Activated gamma-delta T cell (primary cell): ENCODE measurements at places on chromosomes 13 and 19.

DNA sequence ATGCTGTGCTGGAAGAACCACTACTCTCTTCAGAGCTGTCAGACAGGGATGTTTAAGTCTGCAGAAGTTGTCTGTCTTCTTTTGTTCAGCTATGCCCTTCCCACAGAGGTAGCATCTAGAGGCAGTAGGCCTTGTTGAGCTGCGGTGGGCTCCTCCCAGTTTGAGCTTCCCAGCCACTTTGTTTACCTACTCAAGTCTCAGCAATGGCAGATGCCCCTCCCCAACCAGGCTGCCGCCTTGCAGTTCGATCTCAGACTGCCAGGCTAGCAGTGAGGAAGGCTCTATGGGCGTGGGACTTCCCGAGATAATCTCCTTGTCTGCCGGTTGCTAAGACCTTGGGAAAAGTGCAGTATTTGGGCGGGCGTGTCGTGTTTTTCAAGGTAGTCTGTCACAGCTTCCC lies 42.1 kb upstream of the UQCRFS1 start:
- DNase-seq: no peak

- no peak for DNase-seq
Observed at GRCh38 chr13:45615501-45616101, at the start of gene ERICH6B. ERICH6B (minus strand) TSS chr13:45615739; CDS start chr13:45597005, 18,734 bp downstream.

DNA sequence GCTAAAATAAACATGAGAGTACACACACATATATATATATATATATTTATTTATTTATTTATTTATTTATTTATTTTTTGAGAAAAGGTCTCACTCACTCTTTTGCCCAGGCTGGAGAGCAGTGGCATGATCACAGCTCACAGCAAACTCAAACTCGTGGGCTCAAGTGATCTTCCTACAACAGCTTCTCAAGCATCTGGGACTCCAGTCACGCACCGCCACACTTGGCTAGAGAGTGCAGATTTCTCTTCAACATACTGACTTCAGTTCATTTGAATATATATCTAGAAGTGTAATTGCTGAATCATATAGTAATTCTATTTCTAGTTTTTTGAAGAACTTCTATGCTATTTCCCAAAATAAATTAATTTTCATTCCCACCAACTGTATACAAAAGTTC lies 1711.8 kb downstream of the SLITRK5 start:
- DNase-seq: no peak

DNA sequence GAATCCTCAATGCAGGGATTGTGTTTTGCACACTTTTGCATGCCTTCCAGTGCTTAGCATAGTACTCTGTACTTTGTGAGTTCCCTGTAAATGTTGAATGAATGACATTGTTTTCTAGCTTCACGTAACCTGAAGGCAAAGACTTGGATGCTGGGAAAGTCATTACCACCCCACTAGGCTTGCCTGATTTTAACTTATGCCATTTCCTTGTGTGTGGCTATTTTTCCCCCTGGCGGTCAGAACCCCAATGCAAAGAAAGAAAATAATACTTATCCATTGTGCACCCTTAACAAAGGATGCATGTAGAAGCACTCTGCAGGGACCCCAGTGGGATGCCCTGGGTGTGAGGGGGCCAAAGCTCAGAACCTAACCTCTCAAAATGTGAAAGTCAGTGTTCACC lies 1.2 kb upstream of the ENOX1 start:
- DNase-seq: no peak

GRCh38 chr13:50229960-50230661 lies 214.9 kb downstream of the KCNRG start:
- no peak for DNase-seq

DNA sequence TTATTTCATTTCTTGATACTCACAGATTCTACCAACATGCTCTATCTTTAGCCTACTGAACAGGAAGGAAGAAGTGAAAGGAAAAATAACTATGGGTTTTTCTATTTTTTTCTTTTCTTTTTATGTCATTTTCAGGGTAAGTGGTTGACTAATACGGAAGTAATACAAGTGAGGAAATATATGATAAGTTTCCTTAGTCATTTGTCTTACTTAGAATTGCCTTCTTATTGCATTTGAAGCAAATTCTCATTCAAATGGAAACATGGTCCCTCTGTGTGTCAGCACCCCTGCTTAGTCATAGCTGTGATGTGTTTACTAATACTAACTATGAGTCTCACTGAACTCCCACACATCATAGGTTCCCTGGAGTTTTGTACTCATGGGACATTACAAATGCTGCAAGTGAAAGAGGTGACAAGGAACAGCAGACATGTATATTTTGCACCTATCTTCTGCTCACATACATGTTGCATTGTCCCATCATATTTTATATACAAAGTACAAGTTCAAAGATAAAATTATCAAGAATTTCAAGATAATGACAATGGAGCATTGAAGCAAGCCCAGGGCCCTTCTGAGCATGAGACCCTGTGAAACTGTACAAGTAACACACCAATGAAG lies 60.1 kb downstream of the DCT start:
- no peak for DNase-seq
